ENCODE measurements at places on chromosomes 12 and 14.

DNA sequence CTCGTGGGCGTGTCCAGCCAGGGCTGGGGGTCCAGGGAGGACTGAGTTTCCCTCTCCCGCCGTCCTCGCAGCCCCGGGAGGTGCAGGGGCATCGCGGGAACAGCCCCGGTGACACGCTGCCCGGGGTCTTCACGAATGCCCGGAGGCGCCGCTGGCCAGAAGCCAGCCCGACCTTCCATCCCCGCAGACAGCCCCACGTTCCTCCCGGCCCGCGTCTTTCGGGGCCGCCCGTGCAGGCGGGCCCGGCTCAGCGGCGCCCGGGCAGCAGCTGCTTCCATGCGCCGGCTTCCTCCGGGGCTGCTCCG lies 827 bp upstream of the TEDC1 start:
- no peak for DNase-seq

GRCh38 chr14:100696590-100696989 lies 30.1 kb upstream of the DLK1 start:
- no peak for DNase-seq

DNA sequence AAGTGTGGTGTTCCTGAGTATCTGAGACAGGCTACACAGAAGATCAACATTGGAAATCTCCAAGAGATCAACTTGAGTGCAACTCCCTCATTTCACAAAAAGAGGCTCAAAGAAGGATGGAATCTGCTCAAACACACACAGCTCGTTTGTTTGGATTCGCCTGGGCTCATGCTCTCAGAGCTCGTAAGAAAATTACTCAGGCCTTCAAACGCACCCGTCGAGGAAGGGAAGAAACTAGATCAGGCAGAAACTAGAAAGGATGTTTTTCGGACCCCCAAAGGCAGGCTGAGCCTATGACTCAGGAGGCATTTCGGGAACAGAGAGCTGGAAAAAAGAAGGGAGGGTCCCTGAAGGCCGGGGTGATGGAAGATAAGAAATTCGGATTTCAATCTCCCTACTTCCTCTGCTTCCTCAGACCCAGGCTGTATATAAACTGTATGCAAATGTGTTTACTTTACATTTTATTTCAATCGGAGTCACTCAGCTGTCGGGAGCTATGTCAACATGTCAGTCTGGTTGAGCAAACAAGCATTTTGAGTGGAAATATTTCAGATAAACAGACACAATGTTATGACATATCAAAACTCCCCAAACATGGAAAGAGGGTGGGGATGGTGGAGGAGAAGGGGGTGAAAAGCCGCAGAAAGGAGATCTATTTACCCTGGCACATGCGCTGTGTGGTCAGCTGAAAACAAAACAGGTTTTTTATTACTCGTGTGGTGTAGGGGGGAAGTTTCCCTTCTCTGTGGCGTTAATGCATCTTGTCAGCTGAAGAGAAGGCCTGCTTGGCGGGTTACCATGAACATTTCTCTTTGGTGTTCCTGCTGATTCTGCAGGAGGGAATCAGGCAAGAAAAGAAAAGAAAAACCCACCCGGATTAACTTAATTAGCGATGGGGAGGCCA lies 129.1 kb upstream of the TBX3 start:
- DNase-seq, result no peak

GRCh38 chr12:66403746-66404145 lies 101.5 kb downstream of the HELB start:
- no peak for DNase-seq

DNA sequence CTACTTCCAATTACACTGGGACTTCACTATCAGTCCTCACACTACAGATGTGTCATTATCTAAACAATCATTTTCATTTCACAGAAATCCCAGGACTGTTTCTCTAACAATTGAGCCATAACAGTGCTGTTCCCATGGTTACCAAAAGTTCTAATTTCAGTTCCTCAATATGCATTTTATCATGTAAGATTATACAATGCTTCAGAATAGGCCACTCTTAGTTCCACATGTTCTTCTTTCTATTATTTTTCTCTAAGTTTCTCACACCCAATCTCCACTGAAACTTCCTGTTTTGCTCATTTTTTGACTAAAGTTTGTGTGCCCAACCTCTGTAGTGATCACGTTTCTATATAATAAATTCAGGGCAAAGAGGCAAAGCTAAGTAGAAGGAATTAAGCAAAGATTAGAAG lies 185.8 kb downstream of the DUSP6 start:
- DNase-seq, result no peak

GRCh38 chr12:28543021-28543890 lies 353.0 kb downstream of the CCDC91 start:
- no peak for DNase-seq

DNA sequence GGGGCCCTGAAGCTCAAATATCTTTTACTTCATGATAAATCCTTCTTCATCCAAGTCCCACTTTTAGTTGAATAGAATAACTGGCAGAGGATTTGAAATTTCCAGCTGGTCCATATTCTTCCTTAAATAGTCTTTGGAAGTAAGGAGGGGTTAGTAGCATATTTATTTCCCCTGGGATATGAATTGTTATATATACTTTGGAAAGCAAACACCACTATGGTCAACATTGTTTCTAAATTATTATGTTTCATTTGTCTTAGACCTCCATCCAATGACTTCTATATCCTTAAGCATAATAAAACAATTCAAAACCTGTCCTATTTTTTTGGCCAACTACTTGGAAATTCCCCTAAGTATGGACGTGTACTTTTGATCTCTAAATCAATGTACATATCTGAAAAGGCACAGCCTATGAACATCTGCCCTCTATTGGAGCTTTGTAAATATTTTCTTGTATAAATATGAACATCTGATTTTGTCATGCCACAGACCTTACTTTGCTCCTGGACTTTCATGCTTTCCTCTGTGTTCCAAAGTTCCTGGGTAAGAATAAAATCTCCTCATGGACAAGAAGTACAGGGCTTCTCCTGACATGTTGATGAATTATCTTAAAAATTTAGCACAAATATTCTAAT lies 1212.0 kb downstream of the GALC start:
- no peak for DNase-seq
